ENCODE measurements at places on chromosomes 3 and 15. TPM values are rescaled to one million over a fixed set of nuclear protein-coding genes. Genes with fewer than 3 reads are reported as not detected.

Gene TBC1D5
- 19.6 TPM for total RNA-seq

Gene SYNM
- 36.1 TPM for total RNA-seq

Gene COL7A1
- total RNA-seq: 170 TPM

Gene AGBL1
- not detected for total RNA-seq

Gene ALG1L2
- total RNA-seq: not detected

Gene RHCG
- 41.0 TPM for total RNA-seq

Gene PTPRG
- 2.6 TPM for total RNA-seq

Gene BCL2A1
- total RNA-seq: 17.9 TPM

Gene CPN2
- not detected for total RNA-seq

Gene CFAP92
- total RNA-seq: not detected

Gene GADL1
- total RNA-seq: not detected

Gene P2RY1
- 0.54 TPM for total RNA-seq

Gene NR2F2
- 16.2 TPM for total RNA-seq

Gene AP2M1
- total RNA-seq: 277 TPM

Gene MAP1A
- total RNA-seq: 0.45 TPM

Gene RLBP1
- not detected for total RNA-seq

Gene TNNC1
- 1.3 TPM for total RNA-seq

Gene GP9
- total RNA-seq: not detected

Gene SCG5
- 2.3 TPM for total RNA-seq

Gene EXD1
- 0.35 TPM for total RNA-seq

Gene MUC20
- total RNA-seq: 0.74 TPM

Gene C2CD4B
- 0.10 TPM for total RNA-seq

Gene MINAR1
- total RNA-seq: 0.59 TPM
